CD4-positive, alpha-beta T cell treated with Interleukin-10 for 1 hour (primary cell): ENCODE measurements at places on chromosomes 7 and 10.

- peak; percentile 36 for DNase-seq
These were observed 25.1 kb downstream of the CASP7 start for GRCh38 chr10:113704637-113705343.

GRCh38 chr10:90745565-90745964 is 112.3 kb downstream of the HTR7 start:
- DNase-seq: no peak

GRCh38 chr10:118870467-118871243 is 115.9 kb upstream of the CACUL1 start:
- DNase-seq: no peak

GRCh38 chr7:156969972-156970420 is 20.5 kb downstream of the NOM1 start:
- peak; percentile 16 for DNase-seq

- no peak for DNase-seq
These were observed 61.4 kb downstream of the C10orf143 start for GRCh38 chr10:130049244-130049643.
